ENCODE measurements at places on chromosomes 11 and 22. TPM values are rescaled to one million over a fixed set of nuclear protein-coding genes. Genes with fewer than 3 reads are reported as not detected.

GRCh38 chr11:77073328-77074001 is 6.7 kb downstream of the CAPN5 start:
- peak; percentile 56 for DNase-seq

DNA sequence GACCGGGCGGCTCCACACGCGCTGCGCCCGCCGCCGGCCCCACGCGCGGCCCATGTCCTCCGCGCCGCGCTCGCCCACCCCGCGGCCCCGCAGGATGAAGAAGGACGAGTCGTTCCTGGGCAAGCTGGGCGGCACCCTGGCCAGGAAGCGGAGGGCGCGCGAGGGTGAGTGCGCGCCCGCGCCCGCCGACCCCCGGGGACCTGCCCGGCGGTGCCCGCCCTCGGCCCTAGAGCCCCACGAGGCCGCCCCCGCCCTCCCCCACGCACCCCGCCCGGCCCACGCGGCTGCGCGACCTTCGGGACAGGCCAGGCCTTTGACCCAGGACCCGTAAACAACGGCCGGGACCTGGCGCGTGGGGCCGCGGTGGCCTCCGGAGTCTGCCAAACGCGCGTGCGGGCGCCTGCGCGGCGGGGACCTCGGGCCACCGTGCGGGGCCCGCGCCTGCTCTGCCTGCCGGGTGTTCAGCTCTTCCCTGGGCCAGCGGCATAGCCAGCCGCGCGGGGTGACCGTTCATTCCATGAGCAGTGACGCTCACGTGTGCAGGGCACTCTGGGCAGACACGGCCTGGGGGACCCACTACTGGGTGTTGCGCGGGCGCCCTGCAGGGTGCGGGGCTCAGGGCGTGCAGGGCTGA is at the start of gene PARVB:
TSS of gene PARVB (plus strand) at position 15 of the 634 bp plus-strand sequence. CDS start at position 53, 38 bp downstream.
- peak; percentile 34 for DNase-seq

- DNase-seq = peak; percentile 48
These were observed 1.1 kb downstream of the CAVIN3 start for GRCh38 chr11:6319001-6319703.

- DNase-seq = no peak
These were observed 59.1 kb downstream of the NUP98 start for GRCh38 chr11:3738241-3738640.

KCNK7 gene
- total RNA-seq = 0.95 TPM

UPK3A gene
- total RNA-seq = 0.87 TPM

RAG1 gene
- total RNA-seq = 1.9 TPM

ZNF214 gene
- 6.5 TPM for total RNA-seq

Data from mesothelial cell of epicardium (in vitro differentiated cells).